ENCODE measurements at places on chromosomes 7 and 10.

DNA sequence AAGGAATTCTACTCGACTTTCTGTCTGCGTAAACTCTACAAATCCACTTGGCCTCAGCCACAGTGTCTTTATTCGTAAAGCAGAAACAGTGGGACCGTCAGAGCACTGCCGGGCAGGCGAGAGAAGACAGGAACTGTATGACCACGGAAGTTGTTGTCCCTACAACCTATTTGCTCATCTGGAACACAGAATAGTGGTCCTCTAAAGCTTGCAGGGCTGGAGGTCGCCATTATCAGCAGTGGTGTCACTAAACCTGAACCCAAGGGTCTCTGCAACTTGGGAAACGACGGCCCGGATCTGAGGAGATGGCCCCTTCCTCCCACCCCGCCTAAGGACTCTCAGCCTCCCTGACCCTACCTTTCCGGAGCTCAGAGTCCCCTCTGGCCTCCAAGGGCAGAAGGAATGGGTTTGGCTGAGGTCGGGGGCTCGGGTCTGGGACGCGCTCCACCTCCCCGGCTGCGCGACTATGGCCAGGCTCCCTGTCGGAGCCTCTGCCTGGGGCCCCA is 442 bp downstream of the STYXL1 start:
- no peak for DNase-seq

DNA sequence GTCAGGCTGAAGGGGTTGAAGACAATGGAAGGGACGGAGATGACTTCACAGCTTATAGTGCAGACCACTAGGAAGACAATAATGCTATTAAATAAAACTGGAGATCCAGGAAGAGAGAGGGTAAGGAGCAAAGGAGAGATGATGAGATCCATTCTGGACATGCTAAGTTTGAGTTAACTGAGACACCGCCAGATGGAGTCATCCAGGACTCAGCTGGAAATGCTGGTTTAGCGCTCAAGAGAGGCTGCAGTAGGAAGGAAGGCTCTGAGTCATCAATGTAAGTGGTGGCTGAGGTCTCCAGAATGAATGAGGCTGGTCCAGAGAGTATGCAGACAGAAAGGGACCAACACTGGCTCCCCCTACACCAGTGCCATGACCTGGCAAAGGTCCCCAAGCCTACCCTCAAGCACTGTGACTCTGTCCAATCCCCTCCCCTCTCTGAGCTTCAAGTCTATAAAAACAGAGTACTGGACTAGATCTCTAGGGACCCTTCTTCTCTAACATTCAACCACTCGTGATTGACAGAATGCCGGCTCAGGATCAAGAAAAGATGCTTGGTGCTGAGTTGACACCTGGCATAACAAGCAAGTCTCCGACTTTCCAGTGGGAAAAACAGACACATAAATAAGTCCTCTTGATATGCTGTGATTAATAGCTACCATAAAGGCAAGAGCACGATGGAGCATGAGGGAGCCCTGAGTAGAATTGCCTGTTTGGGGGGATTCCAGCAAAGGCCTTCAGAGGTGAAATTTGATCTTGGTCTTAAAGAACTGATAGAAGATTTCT is 8.9 kb downstream of the GFRA1 start:
- DNase-seq = no peak

DNA sequence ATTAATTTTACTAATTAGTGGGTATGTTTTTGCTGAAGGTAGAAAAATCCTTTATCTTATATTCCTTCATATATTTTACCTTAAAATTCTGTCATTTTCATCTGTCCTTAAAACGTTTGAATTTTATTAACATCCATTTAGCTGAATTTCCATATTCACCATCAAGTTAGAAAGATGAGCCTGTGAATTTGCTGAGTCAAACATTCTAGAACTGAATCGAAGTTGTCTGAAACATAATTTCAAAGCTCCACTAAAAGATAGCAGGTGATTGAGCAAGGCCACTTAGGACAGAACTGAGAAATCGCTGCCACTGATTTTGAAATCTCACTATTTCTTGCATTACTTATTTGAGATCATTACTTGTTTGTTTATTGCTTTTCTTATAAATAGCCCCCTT is 17.5 kb downstream of the HGF start:
- no peak for DNase-seq

DNA sequence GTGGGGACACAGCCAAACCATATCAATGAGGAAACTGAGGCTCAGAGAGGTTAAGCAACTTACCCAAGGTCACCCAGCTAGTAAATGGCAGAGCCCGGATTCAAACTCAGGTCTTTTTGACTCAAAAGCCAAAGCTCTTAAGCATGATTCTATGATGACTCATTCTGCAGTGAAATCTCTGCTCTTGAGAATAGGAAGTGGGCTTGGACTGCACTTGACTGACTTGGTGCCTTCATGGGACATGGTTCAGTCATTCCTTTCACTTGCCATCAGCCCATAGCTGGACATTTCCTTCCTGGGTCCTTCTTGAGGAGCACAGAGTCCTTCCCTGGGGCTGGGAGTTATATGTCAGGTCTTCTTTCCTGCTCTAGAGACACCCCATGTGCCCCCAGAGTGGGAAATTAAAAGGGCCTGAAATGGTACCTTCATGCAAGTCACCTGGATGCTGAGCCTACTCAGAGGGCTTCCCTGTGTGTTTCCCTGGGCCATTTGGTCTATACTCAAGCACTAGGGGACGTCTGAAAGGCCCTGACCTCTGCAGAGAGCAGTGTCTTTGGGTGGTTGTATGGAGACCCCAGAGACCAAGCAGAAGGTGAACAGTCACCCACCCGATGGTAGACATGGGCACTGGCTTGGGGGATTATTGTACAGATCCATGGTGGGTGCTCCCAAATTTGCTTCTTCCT is 62.4 kb upstream of the SDK1 start:
- no peak for DNase-seq

GRCh38 chr7:17710312-17710711 is 230.0 kb downstream of the SNX13 start:
- DNase-seq = no peak

DNA sequence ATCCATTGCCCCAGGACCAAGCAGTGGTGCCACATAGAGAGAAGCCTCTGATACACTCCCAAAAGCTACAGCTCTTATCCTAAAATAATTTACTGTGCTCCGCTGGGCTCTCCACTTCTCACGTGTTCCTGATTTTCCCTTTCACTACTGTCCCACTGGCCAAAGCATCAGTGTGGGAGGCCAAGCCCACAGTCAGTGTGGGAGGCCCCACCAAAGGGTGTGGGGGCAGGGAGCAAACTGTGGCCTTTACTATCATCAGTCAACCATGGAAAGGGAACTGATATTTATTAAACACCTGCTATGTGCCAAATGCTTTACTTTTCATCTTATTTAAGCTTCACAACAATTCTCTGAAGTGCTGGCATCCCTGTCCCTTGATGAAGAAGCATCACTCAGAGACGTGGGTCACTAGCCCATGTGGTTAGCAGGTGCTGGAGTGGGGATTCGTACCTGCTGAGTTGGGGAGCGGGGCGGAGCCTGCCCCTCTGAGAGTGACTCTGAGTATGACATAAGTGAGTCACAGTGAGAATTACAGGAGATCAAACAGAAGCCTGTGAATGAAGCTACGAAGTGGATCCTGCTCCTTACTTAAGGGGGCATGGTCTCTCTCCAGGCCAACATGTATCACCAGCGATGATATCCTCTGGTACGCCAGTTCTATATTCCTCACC is 50.4 kb downstream of the PYROXD2 start:
- no peak for DNase-seq
